ENCODE measurements at places on chromosomes 13 and 19.

GRCh38 chr19:49553451-49554271, 25.9 kb downstream of the RCN3 start:
- DNase-seq, result no peak

- no peak for DNase-seq
These were observed 4.7 kb downstream of the TINCR start for GRCh38 chr19:5563008-5563431.

DNA sequence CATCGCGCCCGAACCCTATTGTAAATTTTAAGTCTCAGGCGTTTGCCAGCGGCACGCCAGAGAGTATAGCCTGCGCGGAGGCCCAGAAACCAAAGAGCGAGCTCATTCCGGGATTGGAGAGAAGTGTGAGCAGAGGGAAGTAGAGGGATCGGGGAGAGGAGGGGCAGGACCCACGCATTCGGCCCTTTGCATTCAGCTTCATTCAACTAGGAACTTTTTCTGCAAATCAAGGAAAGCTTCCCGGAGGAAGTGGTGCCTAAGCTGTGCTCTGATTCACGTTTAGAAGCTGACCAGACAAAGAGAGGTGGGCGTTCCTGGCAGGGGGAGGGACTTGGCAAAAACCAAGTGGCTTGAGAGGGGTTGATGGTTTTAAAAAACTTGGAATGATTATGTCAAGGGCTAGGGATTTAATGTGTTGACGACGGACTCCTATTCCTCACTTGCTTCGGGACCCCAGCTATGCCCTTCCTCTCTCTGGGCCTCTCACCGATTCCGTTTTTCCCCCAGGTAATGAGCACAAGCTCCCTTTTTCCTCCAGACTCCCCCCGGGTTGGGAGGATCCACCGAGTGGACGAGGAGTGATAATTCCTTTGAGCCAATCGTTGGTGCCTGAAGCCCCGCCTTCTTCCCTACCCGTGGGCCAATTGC, 811 bp upstream of the PRMT1 start:
- DNase-seq, result peak; percentile 89

DNA sequence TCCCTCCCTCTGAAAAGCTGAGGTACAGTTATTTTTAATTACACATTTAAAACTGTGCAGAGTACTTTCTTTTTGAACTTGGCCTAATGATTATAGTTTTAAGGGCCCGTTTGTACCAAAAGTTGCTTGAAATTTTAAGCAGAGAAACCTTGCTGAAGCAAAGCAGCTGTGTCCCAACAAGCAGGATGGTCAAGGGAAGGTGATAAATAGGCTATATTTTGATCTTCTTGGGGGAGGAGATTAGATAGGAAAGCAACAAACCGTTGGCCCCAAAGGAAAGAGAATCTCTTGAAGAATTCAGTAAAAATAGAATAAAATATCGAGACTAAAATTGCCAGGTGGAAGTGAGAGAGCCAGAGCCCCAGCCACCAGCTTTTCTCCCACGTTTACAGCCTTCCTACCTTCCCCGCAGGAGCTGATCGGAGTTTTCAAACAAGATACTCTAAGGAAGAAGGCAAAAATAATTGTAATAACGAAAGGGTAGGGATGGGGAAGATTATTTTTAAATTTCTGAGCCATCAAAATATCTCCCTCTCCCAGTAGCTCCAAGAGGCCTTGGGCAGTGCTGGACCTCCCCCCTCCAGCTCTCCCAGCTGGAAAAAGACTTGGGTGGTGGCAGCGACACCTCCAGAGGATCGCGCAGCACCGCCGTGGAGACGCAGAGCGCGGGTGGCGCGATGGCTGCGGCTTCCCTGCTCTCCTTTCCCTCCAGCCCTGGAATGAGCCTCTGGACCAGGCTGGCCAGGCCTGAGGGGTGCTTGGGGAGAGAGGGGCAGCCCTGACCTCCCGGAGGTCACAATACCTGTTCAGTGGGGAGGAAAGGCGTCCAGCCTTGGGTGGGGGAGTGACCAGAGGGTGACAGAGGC, 5.8 kb downstream of the ZIC2 start:
- no peak for DNase-seq

DNA sequence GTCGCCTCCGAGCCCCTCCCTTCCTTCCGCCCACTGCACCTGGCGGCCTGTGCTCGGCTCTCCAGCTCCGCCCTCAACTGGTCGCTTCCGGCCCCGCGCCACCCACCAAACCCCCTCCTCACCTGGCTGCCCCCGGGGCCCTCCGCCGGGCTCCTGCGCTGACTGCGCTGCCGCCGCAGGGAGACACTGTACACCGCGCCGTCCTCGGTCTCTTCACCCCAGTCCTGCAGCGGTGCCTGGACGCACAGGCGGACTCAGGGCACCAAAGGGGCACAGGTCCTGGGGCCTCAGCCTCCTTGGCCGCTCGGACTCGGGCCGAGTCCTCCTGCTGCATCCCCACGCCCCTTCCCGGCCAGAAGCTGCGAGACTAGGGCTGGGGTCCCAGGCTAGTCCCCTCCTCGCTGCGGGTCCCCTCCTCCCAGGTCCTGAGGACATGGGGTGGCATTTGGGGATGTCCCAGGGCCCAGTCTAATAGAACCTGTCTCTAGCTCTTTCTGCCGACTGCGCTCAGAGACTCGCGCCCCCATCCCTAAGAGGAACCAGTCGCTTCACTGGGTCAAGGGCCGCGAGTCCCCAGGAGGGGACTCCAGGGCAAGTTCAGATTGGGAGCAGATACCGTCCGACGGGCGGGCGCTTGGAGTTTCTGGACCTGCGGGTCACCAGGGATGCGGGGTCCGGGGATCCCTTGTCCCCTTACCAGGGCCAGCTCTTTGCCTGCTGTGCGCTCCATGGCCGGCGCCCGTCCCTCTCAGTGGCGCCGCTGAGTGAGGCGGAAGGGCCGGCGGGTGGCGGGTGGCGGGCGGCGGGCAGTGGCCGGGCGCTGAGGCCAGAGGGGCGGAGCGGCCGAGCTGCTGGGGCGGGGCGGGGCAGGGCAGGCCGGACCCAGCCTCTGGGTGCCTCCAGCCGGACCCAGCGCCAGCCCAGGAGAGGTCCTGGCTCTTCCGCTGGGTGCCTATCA, at the start of gene RGL3:
Gene RGL3 (minus strand): TSS at position 766 of the 958 bp plus-strand sequence. CDS start 36 bp downstream, at position 730.
- no peak for DNase-seq

GRCh38 chr13:35475960-35476943, at the start of gene MAB21L1:
MAB21L1 (minus strand) TSS chr13:35476689; CDS start chr13:35476138, 551 bp downstream.
- DNase-seq, result peak; percentile 45

DNA sequence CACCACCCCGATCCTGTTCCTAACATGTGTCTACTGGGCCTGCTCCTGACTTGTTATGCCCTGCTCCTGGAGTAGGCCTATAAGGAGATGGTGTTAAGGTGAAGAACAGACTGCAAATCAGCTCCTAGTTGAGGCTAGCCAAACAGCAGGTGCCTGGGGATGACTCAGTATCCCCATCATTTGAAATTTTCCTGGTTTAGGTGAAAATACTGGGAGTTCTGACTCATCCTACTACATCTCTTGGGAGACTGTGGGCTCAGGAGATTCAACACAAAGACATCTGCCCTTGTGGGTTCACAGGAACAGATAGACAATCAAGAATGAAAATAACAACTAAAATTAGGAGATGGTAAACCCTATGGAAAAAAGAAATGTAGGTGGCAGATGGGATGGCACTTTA, 41.2 kb downstream of the BRD4 start:
- no peak for DNase-seq

DNA sequence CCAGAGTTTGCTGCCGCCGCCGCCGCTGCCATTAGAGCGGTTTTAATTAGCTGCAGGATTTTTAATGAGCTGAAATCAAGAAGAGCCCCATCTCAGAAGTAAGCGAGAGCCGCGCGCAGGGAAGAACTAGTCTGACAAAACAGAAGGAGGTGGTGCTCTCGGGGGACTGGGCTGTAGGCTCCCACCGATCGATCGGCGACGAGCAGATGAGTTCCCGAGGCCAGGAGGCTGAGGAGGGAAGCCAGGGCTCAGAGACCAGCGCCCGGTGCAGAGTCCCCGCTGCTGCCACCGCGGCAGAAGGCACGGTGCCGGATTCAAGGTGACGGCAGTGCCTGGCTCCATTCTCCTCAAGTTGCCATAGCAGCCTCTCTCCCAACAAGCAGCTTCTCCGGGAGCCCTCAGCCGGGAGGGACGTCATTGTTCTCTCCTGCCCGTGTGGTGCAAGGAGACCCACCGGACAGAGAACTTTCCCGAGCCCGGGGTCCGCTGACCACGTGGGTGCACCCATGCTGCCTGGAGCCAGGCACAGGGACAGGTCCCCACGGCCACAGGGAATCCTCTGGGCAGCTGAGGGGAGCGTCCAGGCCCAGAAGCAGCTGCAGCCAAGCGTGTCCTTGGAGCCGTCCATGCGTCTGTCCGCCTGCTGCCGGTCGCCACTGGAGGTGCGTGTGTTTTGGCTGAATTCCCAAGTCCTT, 62.9 kb downstream of the CHST8 start:
- DNase-seq, result no peak

DNA sequence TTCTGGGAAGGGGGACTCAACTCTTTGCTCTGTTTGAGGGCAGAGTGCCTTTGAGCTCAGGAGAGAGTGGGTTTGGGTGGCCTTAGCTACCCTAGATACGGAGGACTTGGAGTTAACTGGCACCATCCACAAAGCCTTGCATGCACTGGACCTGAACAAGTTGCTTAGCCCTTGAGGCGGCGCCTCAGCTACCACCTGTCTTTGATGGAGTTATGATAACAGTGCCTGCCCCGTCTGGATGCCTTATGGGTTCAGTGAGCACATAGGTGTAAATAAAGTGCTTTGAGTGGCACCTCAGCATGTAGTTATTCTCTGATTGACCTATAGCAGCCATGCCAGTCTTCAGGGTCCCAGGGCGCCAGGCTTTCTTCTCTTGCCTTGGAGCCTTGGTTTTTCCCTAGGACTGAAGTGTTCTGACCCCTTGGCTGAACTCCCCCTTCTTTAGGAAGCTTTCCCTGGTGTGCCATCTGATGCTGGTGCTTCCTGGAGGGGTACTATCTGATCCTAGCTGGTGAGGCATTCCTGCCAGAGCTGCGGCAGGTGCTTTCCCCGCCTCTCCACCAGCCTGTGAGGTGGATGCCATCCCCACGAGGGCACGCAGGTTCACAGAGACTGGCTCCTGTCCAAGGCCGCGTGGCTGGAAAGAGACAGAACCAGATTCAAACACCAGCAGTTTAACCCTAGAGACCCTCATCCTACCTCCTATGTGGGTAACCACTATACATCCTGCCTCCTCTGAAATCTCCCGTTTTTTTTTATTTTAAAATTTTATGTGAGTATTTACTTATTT, 5.8 kb downstream of the BCKDHA start:
- DNase-seq, result no peak

GRCh38 chr13:50133358-50133953, 118.2 kb downstream of the KCNRG start:
- DNase-seq, result no peak

DNA sequence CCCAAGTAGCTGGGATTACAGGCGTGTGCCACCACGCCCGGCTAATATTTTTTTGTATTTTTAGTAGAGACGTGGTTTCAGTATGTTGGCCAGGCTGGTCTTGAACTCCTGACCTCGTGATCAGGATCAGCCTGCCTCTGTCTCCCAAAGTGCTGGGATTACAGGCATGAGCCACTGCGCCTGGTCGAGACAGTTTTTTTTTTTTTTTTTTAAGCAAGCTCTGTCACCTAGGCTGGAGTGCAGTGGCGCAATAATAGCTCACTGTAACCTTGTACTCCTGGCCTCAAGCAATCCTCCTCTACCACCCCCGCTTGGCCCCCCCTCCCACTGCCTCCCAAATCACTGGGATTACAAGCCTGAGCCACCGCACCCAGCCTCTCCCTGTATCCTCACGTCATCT, 6.4 kb upstream of the MAP2K7 start:
- no peak for DNase-seq

- no peak for DNase-seq
These were observed 58.3 kb upstream of the MEDAG start for GRCh38 chr13:30847650-30848307.

DNA sequence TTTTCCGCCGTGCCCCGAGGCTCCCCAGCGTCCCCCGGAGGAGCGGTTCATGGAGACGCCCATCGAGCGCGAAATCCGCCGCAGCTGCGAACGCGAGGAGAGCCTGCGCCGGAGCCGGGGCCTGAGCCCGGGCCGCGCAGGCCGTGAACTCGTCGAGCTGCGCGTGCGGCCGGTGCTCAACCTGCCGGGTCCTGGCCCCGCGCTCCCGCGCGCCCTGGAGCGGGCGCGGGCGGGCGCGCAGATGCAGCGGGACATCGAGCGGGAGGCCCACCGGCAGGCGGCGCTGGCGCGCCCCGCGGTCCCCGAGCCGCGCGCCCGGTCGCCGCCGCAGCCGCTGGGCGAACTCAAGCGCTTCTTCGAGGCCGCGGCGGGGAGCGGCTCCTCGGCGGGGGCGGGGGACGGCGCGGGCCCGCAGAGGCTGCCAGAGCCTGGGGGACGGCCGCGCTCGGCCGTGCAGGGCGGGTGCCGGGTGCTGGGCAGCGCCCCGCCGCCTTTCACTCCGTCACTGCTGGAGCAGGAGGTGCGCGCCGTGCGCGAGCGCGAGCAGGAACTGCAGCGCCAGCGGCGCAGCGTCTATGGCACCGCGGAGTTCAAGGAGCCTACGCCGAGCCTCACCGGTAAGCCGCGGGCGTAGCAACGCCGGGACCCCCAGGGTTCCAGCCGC, 807 bp downstream of the MISP3 start:
- DNase-seq, result no peak

- DNase-seq, result no peak
These were observed 34.1 kb downstream of the CRTC1 start for GRCh38 chr19:18717601-18718000.

- DNase-seq, result no peak
These were observed 451.0 kb upstream of the SLC10A2 start for GRCh38 chr13:103517066-103517767.

DNA sequence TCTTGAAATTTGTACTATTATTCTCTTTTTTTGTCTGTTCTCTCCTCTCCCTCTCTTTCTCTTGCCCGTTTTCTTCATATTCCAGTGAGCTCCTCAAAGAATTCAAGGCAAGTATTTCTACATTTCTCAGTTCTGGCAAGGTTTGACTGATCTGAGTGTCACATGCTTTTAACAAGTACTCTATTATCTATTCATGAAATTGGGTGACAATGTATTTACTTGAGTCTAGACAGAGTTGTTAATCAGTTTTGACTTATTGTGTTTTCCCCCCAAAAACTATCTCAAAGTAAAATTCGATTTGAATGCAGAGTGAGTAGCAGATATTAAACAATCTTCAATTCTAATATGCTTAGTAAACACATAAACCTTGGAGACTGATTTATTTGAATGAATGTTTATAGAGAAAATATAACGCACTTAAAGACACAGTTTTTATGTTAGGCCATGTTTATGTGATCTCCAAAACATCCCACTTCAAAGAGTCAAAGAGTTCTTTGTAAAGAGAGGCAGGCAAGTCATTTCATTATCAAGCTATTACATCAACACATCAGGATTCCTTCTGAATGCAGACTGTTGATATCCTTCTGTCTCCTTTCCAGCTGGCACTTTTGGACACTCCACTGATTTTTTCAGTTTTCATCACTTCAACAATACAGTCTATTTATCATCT, 166.6 kb downstream of the SLITRK6 start:
- no peak for DNase-seq

GRCh38 chr13:25872481-25873241, 179.2 kb downstream of the SHISA2 start:
- DNase-seq, result peak; percentile 85

GRCh38 chr19:49830766-49831165, 12.7 kb downstream of the MED25 start:
- no peak for DNase-seq
